ENCODE measurements at places on chromosomes 13 and 19.

GRCh38 chr13:71261256-71261655, 605.7 kb downstream of the DACH1 start:
- DNase-seq, result no peak

GRCh38 chr13:33730147-33730546, 87.8 kb upstream of the RFC3 start:
- DNase-seq, result peak; percentile 6

DNA sequence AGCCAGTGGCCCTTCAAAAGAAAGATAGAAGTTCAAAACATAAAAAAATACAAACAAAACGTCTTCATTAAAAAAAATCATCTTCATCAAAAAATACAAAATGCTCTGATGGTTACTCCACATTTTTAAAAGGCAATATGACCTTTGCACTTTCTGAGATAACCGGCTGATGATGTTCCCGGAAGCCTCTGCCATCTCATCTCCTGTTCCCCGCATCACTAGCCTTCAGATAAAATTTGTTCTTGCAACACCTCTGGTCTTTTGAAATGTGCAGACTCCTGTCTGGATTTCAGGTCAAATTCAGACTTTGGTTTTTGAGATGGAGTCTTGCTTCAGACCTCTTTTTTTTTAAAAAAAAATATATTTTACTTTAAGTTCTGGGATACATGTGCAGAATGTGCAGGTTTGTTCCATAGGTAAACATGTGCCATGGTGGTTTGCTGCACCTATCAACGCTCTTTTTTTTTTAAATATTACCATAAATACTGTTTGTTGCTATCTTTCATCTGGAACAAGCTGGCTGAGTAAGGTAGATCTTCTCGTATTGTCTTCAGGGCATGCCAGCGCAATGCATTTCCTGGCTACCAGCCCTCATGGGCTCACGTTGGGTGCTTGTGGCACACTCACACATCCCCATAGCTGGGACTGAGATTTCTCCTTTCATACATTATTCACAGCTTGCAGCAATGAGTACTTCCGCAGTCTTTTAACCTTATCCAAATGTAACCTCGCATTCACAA, 418.9 kb upstream of the ARGLU1 start:
- DNase-seq, result no peak

- DNase-seq, result no peak
Observed at GRCh38 chr13:20716951-20717350, 13.5 kb downstream of the IL17D start.

DNA sequence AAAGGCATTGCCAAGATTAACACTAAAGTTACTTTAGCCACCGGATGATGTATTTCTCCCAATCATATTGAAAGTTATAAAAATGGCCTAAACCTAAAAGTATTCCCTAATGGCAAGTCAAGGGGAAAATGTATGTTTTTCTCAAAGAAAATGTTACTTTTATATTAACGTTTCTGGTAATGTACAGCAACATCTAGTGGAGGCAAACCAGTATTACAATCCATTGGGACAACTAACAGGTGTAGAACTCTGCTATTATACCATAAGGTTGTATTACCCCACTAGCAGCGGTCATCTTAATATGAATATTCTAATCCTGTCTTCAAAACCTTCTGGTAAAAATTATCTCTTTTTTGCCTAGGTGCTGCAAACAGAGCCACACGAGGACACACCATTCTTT, 69.2 kb downstream of the ZNF100 start:
- no peak for DNase-seq

DNA sequence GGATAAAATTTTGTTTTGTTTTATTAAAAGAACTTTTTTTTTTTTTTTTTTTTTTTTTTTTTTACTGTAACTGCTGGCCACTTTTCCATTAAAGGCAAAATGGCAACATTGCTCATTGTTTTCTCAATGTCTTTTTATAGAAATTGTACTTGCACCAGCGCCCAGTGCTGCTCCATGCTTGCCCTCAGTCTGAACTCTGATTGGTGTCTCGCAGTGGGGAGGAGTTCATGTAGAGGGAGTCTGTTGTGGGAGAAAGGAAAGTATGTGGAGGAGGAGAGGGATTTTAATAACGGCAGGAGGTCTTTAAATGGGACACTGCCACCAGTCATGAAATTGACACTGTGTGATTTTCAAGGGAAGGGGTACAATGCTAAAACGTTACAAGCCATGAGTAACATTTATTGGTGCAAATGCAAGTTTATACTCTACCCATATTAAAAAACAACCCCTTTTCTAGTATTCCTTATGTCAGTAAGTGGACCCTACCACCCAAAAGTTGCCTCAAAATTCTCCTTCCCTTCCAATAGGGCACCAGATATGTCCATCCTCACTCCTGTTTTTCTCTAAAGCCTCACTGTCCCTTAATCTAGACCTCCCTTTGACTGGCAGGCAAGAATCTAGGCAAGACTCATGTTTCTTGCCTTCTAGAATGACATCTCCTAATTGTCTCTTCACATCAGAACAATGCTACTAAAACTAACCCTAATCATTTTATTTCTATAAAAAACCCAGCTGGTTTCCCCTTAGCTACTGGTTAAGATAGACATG, 3.2 kb downstream of the RASL11A start:
- no peak for DNase-seq

- no peak for DNase-seq
Observed at GRCh38 chr13:60654415-60654814, 257.4 kb downstream of the TDRD3 start.

GRCh38 chr19:10678813-10679212, 22.4 kb upstream of the QTRT1 start:
- DNase-seq, result no peak

DNA sequence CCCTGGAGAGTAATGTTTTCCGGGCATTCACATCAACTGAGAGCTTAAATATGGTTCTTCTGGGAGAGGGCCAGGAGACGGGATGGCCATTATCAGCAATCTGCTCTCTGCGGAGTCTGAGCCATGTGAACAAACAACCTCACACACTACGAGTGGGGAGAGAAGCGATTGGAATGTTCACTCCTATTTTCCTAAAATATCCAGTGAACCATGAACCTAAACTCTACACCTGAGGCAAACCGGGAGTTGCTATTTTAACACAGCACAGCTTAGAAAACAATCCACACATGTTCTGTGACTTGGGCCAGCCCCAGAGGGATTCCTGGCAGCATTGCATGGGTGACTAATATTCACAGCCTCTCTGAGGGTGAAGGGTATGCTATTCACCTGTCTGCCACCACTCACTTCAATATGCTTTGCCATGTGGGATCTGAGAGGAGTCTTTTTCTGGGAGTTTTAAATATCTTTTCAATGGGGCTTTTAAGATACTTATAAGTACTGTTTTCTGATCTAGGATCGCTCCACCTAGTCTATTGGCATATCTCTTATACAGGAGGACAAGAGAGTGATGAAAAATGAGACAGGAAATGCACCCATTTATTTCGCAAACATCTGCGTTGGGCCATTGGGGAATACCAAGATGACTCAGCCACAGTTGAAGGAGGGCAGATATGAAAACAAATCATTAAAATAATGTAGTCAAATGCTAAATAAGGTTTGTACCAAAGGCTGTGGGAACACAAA, 72.6 kb upstream of the SERP2 start:
- no peak for DNase-seq

GRCh38 chr19:44438441-44438840, 9.8 kb downstream of the ZNF229 start:
- no peak for DNase-seq

GRCh38 chr13:102788683-102789082, 10.1 kb downstream of the POGLUT2 start:
- DNase-seq, result no peak

- no peak for DNase-seq
Observed at GRCh38 chr13:21310220-21310619, 133.8 kb downstream of the MRPL57 start.

DNA sequence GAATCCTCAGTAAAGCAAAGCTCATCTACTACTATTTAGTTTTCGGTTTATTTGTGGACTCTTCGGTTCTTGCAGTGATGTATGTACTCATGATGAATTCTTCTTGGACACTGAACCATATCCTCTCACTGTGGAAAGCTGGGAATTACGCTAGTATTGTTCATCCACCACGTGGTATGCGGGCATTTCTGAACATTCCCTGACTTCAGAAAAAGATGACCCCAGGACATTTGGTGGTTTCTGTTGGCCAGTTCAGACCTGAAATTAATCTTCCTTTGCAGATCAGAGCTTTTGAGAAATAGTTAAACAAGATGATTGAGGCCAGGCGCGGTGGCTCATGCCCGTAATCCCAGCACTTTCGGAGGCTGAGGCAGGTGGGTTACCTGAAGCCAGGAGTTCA, 25.3 kb upstream of the FBN3 start:
- DNase-seq, result no peak
